ENCODE measurements at places on chromosomes 1 and 21.

DNA sequence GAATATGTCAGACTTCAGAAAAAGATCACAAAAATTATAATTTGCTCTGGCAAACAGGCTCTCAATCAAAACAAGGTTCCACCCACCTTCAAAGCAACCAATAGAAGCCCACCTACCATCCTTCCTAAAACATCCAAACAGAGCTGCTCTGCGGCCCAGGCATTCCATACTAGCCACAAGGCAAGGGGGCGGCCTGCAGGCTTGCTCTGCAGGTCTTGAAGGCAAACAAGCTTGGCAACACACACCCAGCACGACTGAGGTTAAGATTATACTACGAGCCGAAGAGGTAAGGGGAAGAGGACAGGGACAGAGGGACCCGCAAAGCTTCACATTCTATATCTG is 207.3 kb downstream of the SLC45A1 start:
- no peak for DNase-seq

GRCh38 chr1:206066479-206067171 is 13.7 kb downstream of the RHEX start:
- peak; percentile 48 for DNase-seq

DNA sequence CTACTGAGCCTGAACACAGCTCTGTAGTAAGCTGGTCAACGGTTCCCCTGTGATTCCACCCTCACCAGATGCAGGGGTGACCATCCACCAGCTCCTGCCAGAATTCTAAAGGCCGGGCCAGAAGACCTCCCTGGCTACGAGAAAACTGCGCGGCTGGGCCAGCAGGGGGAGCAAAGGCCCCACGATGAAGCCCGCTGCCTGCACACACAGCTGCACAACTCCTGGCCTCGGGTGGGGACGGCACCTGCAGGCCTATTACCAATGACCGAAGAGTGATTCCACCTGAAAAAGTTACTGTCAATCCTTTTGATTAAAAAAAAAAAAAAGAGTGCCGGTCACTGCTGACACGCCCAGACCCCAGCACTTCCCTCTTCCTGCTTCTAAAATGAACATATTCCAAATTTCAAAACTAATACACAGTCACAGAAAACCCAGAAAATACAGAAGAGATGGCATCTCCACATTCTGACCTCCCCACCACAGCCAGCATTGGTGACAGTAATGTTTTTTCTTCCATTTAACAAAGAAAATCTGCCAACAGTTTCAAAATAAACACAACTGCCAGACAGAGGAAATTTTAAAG is 49.8 kb upstream of the RIPK4 start:
- DNase-seq: peak; percentile 95

- DNase-seq: no peak
These were observed 177.6 kb downstream of the MIS18A start for GRCh38 chr21:32101277-32101676.

DNA sequence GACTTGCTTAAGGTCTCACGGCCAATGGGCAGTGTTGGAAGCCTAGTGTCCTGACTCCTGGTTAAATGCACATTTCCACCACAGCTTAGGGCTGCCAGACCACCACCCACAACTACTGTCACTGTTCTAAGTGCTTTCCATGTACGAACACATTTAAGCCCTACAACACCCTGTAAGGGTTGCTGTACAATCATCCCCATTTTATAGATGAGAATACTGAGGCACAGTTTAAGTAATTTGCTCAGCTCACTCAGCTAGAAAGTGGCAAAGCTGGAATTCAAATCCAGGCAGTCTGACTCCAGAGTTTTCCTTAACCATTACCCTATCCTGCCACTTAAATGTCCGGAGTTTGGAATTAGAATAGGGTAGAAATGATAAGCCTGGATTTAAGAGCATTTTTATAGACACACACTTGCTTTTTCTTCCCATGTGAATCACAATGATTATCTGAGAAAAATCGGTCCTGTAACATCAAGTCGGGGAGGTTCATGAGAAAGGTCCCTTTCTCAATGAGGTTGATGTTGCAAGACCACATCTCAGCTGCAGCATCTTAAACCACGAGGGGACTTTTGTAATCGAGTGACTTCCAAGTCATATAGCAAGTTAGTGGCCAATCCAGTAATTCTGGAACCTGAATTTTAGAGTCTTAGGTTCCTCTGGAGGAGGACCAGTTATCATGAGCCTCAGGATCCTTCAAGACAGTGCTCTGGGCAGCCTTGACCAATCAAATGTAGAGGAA is 8.6 kb downstream of the E2F2 start:
- no peak for DNase-seq

DNA sequence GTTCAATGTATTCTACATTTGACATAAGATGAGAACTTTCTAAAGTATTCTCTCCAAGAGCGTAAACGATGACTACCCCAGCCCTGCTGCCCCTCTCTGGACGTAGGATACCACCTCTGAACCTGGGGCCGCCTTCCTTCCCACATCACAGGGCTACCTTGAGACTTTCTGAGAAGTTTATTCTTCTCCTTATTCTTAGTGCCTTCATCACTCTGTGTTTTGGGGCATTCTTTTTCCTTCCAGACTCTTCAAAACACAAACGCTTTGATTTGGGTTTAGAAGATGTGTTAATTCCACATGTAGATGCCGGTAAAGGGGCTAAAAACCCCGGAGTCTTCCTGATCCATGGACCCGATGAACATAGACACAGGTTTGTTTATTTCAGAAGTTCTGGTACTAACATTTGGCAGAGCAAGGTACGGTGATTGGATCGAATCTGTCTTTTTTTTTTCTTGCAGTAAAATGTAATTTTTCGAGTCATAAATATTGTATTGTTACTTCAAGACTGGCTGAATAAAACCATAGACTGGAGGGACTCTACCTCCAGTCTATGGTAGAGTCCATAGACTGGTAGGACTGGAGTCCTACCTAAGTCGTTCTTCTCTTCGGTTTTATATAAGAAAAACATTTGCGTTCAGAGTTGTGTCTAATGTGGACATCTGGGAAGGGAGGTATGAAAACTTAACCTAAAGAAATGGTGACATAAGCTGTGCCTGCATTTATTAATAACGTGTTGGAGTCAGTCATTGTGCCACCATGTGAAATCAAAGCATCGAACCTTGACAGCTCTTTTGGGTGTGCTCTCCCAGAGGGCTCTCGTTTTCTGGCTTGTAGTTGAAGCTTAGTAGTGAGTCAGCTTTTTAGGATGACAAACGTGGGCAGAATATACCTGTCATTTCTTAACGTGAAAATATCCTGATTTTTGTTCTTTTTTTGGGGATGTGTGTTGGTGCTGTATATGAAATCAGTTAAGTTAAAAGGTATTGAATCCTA is 1.2 kb downstream of the MAN1A2 start:
- no peak for DNase-seq

DNA sequence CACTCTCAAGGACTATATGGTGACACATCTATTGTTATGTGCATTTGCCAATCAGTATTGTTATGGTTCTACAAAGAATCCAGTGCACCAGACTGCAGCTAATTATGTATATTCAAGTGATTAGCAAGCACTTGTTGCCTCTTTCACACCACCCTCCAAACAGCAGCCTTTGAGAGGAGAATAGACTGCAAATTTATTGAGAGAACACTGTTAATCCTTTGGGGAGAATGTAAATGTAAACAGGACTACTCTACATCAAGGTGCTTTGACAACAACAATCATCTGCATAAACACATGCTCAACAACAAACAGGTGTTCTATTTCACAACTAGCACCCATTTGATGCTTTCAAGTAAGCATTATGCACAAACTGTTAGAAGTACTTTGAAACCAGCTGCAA is 117.4 kb downstream of the AKT3 start:
- no peak for DNase-seq

- peak; percentile 45 for DNase-seq
These were observed 504 bp downstream of the H6PD start for GRCh38 chr1:9235096-9235459.

DNA sequence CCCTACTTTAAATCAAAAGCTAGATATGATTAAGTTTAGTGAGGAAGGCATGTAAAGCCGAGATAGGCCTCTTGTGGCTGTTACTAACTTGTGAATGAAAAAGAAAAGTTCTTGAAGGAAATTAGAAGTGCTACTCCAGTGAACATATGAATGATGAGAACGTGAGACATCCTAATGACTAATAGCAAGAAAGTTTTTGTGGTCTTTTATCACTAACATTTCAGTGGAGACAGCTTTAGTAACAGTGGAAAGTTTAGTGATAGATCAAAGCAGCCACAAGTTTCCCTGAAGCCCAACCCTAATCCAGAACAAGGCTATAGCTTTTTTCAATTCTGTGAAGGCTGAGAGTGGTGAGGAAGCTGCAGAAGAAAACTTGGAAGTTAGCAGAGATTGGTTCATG is 73.6 kb upstream of the LRRC8B start:
- no peak for DNase-seq

DNA sequence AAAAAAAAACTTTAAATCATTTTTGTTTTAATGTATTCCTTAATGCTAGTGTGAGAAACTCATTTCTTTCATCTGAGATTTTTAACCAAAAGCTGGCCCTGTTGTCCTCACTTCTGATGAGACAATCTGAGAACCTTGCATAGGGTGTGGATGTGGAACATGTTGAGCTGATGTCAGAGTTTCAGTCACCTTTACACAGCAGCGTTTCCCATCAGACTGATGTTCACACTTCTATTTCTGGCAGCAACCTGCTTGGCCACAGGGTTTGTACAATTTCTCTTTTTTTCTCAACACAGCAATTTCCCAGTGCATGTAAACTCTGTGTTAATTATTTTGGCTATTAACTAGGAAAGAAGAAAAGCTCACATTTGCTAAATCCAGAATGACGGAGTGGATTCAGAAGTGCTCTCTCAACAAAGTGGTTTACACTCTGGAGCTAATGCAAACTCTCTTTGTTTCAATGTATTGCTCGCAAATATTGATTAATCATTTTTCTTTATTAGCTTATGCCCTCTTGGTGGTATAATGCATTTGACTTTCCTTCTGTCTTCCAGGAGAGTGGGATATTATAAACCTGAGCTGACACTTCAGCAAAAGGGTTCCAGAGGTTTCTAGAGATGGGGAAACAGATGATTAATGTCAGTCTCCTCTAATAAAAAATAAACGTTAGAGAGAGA is 70.5 kb upstream of the HSPA13 start:
- DNase-seq: peak; percentile 15

GRCh38 chr1:117231748-117232373 is 21.1 kb upstream of the VTCN1 start:
- DNase-seq: no peak

- DNase-seq: no peak
These were observed 152.2 kb downstream of the PEX14 start for GRCh38 chr1:10626791-10627410.

GRCh38 chr1:169330927-169331326 is 36.7 kb downstream of the NME7 start:
- DNase-seq: no peak

Data from GM19239 (cell line).